ENCODE measurements at places on chromosomes 5 and 9.
A peak's percentile ranks its signal among the peaks of the same experiment; 100 is the strongest.

DNA sequence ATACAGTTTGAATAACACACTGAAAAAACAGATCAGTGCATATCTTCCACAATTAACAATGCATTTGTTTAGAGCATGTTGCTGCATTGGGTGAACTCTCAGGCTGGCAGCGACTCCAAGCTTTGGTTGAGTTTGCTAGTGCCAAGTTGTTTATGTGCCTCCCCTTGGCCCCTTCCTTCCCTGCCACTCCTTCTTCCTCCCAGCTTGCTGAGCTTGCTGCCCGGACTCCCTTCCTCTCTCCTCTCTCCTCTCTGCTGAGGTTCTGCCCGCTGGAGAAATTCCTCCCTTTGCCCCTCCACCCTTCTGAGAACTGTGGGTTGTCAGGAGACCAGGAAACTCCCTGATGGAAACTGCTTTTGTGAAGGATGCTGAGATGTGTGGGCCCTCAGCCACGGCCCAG lies 247.3 kb downstream of the PDZD2 start:
- no peak for DNase-seq

DNA sequence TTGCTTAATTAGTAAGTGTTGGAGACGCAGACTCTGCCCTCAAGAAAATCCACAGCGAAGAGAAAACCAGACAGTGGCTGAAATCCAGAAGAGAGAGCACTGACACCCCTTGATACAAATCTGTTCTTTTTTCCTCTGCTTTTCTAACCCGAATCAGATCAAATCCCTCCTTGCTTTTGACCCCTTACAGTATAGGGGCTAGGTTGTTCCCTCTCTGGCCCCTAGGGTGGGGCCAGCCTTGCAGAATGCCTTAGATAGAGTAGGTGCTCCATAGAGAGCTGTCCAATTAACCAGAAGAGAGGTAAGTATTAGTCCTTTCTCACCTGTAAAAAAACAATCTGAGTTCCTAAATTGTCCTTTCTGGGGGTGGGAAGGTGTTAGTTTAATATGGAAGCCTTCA lies 10.1 kb downstream of the C1QTNF2 start:
- DNase-seq: peak; percentile 28

GRCh38 chr5:72817076-72817481 lies 618 bp downstream of the TNPO1 start:
- peak; percentile 51 for DNase-seq

DNA sequence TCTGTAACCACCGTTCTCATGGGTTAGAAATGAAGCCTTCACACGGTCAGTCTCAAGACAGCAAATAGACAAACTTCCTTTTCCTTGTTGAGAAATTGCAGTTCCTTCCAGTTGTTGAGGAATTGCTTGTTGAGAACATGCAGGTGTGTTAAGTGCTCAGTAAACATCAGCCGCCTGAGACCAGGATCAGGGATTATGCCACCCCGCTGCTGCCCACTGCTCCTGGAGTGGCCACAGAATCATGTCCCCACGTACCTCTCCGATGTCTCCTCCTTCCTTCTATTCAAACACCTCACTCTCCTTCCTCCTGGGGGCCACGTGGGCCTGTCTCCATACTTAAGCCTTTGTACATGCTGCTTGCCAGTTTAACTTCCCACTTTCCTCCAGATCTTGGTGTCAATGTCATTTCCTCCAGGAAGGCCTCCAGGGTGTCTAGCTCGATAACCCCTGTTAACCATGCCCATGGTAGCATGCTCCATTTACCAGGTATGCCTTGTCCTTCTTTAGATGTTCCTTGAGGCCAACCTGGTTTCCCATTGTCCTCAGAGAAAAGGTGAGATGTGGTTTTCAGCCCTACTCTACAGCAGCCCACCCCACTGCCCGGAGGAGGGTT lies 33.8 kb upstream of the RPL26L1 start:
- DNase-seq: no peak

GRCh38 chr5:158910782-158911692 lies 188.7 kb downstream of the EBF1 start:
- peak; percentile 24 for DNase-seq

GRCh38 chr5:116409591-116410296 lies 164.9 kb downstream of the SEMA6A start:
- no peak for DNase-seq
